ENCODE measurements at places on chromosomes 7 and 10.
A peak's percentile ranks its signal among the peaks of the same experiment; 100 is the strongest.

- DNase-seq: no peak
Measured at GRCh38 chr10:86182150-86182549, 184.4 kb downstream of the GRID1 start.

- no peak for DNase-seq
Measured at GRCh38 chr7:4712281-4713182, 30.4 kb downstream of the FOXK1 start.

GRCh38 chr10:133394064-133394663 lies at the start of gene MTG1:
TSS of gene MTG1 (plus strand) at chr10:133394157. CDS start at chr10:133394221, 64 bp downstream.
- DNase-seq: peak; percentile 87

DNA sequence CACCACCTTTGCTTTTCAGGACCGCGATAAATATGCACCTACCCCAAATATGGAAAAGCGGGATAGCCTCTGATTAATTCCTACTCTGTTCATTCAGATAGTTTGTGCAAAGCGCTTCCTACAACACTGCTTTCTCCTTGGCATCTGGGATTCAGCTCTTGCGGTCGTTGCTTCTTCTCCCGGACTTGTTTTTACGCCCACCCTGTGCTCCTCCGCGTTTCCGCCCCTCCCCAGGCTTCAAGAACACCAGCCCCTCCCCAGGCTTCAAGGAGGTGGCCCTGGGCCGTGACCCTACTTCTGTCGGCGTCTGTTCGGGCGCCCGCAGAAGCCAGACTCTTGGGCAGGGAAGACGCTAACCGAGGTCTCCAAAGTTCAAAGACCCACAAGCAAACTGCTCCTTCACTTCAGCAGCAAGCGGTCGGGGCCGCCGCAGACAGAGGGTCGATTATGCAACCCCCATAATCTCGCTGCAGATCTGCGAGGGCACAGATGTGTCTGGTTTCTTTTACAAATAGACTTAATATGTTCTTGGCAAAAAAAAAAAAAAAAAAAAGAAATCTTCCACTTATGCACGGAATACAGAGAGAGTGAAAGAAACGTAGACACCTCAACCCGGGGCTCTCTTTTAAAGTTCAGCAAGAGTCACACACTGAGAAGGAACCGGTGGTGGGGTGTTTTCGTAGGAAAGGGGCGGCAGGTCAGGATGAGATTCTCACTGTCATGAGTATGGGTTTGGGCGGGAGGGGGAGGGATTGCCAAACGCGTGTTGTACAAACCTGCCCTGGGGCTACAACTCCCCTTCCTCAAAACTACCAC lies 1.9 kb downstream of the DLX5 start:
- DNase-seq: no peak

GRCh38 chr7:142750321-142750938 lies 1.2 kb downstream of the PRSS1 start:
- DNase-seq: no peak

DNA sequence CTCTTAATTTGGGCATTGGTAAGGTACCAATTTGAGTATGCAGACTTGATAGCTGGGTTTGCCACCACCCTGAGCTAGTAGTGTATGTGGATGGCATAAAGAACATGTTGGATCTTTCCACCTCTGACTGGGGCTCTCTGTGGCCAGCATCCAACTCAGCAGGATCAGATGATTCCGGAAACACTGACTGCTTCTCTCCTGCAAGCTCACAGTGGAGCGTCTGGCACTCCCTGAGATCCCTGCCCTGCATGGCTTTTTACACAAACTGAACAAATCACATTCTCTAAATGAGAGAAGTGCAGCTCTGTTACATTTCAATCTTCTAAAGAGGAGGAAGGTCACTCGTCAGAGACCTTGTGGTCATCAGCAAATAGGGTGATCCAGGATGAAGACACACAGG lies 1057.5 kb downstream of the NRG3 start:
- DNase-seq: no peak

Measured in T follicular helper cell (primary cell).